ENCODE measurements at places on chromosomes 1 and 21. TPM values are rescaled to one million over a fixed set of nuclear protein-coding genes. Genes with fewer than 3 reads are reported as not detected.

CLK2 gene
- polyA plus RNA-seq, result 15.9 TPM

UTS2 gene
- not detected for polyA plus RNA-seq

TRIM58 gene
- 0.11 TPM for polyA plus RNA-seq

KRTAP21-2 gene
- polyA plus RNA-seq, result not detected

NCMAP gene
- not detected for polyA plus RNA-seq

ERVH48-1 gene
- not detected for polyA plus RNA-seq

GRIK1 gene
- not detected for polyA plus RNA-seq

LYST gene
- polyA plus RNA-seq, result 3.4 TPM

USH2A gene
- polyA plus RNA-seq, result 0.03 TPM

SPRR4 gene
- not detected for polyA plus RNA-seq

RAB4A gene
- polyA plus RNA-seq, result 27.6 TPM

ATP1A4 gene
- polyA plus RNA-seq, result 0.12 TPM

DNTTIP2 gene
- 55.8 TPM for polyA plus RNA-seq

ST6GALNAC5 gene
- 0.18 TPM for polyA plus RNA-seq

Measured in heart left ventricle (tissue), 16 donors.